ENCODE measurements at places on chromosomes 1 and 21. TPM values are rescaled to one million over a fixed set of nuclear protein-coding genes. Genes with fewer than 3 reads are reported as not detected.

DNA sequence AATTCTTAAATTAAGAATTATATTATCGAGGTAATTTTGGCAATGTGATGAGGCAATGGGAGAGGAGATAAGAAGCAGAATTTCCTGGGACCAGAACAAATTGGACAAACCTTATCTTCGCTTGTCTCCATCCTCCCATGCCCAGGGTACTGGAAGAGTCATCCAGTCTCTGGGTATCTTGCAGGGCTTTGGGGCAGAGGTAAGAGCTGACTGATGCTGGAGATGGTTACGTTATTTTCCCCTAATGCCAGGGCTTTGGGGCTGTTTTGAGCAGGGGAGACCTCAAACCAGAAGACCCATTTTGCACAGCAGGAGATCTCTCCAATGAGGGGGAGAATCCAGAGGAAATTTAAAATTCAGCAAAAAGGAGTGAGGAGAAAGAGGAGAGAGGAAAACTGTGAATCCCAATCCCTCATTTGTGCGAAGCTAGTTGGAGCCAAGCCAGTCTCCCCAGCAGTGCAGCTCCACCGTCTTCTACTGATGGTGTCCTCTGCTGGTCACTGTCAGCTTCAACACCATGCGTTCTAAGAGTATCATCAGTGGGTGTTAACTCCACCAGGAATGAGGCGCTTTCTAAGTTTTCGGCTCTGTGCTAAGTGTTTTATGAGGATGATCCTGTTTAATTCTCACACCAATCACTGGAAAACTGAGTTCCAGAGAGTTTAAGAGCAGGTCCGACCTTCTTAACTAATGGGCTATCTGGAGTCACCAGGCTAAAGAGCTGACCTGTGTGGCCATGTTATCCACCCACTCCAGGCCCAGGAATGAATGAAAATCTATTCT, 86.8 kb upstream of the CD34 start:
- no peaks in the 10 kb centered on the region for H3K4me1 ChIP-seq
- DNase-seq: peak; percentile 75
- H3K36me3 ChIP-seq: no peaks in the 10 kb centered on the region
- H3K27ac ChIP-seq: no peak overlapping the region
- peaks cover 14% of the 10 kb centered on the region for H3K27me3 ChIP-seq
- H3K4me3 ChIP-seq: no peak overlapping the region

DNA sequence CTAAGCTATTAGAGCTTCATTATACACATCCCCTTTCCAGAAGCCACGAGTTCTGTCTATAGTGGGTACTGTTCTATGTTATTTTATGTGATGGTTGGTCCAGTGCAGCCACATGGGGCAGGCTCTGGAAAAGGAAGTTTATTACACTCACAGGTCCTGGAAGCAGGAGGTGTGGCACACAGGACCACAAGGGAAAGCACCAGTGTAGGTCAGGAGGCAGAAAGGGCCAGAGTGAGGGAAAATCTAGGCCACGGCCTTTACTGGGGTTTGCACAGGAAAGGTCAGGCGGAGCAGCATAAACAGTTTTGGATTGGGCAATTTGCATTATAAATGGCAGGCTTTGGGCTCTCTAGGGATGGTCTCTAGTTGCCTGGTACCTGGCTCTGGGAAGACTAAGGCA, 21.8 kb upstream of the CNIH3 start:
- no peaks in the 10 kb centered on the region for H3K27me3 ChIP-seq
- H3K4me3 ChIP-seq: no peak overlapping the region
- no peak overlapping the region for H3K27ac ChIP-seq
- H3K4me1 ChIP-seq: no peaks in the 10 kb centered on the region
- DNase-seq: no peak

DNA sequence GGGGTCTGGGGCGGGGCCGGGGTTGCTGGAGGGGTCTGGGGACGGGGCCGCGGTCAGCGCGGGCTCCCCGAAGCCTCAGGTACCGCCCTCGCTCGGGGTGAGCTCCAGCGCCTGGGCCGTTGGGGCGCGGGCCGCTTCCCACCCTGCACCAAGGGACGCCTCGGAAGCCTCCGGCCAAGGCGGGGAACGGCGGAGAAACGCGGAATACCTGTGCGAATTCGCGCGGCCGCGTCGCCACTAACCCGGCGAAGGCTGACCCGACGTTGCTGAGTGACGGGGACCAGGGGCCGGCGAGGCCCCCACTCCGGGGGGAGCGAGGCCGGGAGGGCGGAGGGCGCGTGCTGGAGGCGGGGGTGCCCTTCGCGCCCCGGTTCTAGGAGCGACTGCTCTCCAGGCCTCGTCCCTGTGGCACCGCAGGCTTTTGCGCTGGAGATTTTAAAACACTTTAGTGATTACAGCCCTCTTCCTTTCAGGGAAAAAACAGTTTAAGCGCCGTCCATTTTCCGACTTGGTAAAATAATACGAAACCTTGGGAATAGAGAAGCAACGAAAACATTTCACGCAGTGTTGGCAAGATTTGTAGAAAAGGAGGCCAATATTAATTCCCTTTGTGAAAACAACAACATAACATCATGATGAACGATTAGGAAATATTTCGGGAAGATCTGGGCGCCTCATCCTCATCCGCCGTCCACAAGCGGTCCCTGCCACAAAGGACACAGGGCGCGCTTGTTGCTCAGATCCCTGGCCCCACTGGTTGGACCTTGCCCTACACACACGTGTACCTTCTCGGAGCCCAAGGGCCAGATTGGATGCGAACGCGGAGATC, 971 bp upstream of the GNG4 start:
- H3K27ac ChIP-seq: no peak overlapping the region
- no peaks in the 10 kb centered on the region for H3K36me3 ChIP-seq
- no peak for DNase-seq
- peaks cover 11% of the 10 kb centered on the region for H3K4me1 ChIP-seq

GRCh38 chr1:235838021-235838420, 28.7 kb downstream of the LYST start:
- no peaks in the 10 kb centered on the region for H3K36me3 ChIP-seq
- no peak overlapping the region for H3K4me3 ChIP-seq
- H3K27ac ChIP-seq: no peak overlapping the region
- no peaks in the 10 kb centered on the region for H3K4me1 ChIP-seq
- DNase-seq: no peak
- H3K27me3 ChIP-seq: no peaks in the 10 kb centered on the region

DNA sequence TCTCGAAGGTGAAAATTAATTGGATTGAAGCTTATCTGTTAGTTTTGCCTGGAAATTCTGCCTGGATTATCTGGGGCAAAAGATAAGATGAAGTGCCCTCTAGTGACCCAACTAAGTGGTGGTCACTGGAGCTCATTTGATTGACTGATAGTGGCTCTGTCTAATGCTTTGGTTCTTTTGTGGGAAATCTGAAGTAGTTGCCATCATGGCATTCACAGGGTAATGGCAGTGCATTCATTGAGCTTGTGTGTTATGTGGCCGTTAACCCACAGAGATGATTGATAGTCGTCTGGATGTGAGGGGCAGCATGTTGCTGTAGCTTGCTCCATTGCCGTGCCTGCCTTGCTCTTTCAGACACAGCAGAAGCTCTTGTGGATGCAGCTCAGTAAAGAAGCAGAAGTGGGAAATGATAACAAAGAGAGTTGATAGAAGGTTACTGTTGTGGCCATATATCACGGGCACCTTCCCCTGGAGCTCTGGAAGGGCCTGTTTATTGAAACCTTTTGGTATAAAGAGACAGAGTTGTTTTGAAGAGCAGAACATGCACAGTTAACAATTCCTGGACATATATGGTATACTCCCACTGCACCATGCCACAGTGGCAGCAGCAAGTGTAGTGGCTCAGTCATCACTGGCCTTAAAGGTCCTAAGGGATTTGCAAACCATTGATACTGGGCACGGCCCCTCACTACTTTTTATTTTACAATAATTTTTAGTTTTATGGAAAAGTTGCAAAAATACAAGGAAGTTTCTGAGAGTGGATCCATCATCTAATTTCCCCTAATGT, 42.0 kb downstream of the CXADR start:
- DNase-seq: peak; percentile 25
- H3K4me1 ChIP-seq: no peaks in the 10 kb centered on the region
- no peak overlapping the region for H3K27ac ChIP-seq
- no peaks in the 10 kb centered on the region for H3K36me3 ChIP-seq

DNA sequence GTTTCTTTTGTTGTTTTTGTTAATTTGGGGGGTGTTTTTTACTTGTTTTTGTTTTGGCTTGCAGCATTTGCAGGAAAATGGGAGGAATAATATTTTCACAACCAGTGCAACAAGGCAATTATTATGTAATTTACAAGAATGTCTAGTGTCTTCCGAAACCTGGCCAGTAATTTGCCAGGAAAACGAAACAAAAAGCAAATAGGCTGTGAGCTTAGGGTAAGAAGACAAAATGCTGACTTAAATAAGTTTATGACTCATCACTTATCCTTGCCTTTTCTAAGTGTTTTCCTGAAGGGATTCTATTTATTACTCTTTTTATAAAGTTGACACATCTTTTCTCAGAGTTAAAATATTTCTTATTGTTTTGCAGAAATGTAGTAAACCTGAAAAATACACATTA, 49.8 kb downstream of the KCNT2 start:
- DNase-seq: peak; percentile 71
- H3K36me3 ChIP-seq: no peaks in the 10 kb centered on the region
- no peak overlapping the region for H3K4me3 ChIP-seq
- H3K27ac ChIP-seq: peak overlapping the region; percentile 29

DNA sequence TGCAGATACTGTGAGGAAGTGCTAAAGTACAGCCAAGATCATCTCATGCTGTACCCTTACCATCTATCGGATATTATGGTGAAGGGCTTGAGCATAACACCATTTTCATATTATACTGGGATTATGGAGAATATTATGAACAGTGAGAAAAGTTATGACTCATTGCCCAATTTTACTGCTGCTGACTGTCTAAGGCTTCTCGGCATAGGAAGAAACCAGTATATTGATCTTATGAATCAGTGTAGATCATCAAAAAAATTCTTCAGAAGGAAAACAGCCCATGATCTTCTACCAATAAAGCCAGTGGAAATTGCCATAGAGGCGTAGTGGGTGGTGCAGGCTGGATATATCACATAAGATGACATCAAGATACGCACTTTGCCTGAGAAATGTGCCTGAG, 47.7 kb downstream of the PPIAL4G start:
- H3K4me3 ChIP-seq: no peak overlapping the region
- no peaks in the 10 kb centered on the region for H3K36me3 ChIP-seq
- no peak for DNase-seq
- peaks cover 4% of the 10 kb centered on the region for H3K27me3 ChIP-seq
- no peaks in the 10 kb centered on the region for H3K4me1 ChIP-seq

DNA sequence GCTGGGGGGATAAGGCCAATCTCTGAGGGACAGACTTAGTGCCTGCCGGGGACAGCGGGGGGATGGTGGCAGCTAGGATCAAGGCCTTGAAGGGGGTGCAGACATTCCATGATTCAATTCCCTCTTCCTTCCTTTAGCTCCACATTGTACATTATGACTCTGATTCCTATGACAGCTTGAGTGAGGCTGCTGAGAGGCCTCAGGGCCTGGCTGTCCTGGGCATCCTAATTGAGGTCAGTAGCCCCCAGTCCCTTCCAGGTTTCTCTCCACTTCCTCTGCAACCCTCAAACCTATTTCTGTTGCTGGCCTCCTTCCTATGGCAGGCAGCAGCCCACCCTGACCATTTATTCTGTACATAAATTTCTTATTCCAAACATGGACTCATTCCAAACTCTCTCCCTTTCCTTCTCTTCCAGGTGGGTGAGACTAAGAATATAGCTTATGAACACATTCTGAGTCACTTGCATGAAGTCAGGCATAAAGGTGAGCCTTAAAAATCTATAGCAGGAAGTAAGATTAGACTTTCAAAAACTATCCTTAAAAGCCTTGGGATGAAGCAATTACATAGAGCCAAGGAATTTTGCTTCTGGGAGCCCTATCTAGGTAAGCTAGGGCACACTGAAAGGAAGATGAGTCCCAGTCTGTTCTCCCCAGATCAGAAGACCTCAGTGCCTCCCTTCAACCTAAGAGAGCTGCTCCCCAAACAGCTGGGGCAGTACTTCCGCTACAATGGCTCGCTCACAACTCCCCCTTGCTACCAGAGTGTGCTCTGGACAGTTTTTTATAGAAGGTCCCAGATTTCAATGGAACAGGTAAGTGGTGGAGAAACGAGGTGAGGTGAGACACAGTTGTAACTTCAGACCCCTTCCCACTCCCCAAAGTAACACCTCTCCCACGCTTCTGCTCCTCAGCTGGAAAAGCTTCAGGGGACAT, 5.1 kb downstream of the CA14 start:
- H3K27ac ChIP-seq: no peak overlapping the region
- no peak for DNase-seq
- H3K36me3 ChIP-seq: peaks cover 19% of the 10 kb centered on the region
- H3K4me3 ChIP-seq: no peak overlapping the region
- H3K27me3 ChIP-seq: peaks cover 21% of the 10 kb centered on the region

GRCh38 chr1:8016210-8016894, 9.8 kb downstream of the ERRFI1 start:
- no peak for DNase-seq
- no peaks in the 10 kb centered on the region for H3K27me3 ChIP-seq
- peaks cover 64% of the 10 kb centered on the region for H3K4me1 ChIP-seq
- peaks cover 15% of the 10 kb centered on the region for H3K36me3 ChIP-seq
- no peak overlapping the region for H3K27ac ChIP-seq

GRCh38 chr1:220878191-220879075, 810 bp upstream of the HLX start:
- H3K4me3 ChIP-seq: peak overlapping the region; percentile 82

- H3K27me3 ChIP-seq: no peaks in the 10 kb centered on the region
- DNase-seq: no peak
- no peaks in the 10 kb centered on the region for H3K4me1 ChIP-seq
- H3K36me3 ChIP-seq: peaks cover 15% of the 10 kb centered on the region
Measured at GRCh38 chr1:224133741-224134299, 19.9 kb downstream of the FBXO28 start.

DNA sequence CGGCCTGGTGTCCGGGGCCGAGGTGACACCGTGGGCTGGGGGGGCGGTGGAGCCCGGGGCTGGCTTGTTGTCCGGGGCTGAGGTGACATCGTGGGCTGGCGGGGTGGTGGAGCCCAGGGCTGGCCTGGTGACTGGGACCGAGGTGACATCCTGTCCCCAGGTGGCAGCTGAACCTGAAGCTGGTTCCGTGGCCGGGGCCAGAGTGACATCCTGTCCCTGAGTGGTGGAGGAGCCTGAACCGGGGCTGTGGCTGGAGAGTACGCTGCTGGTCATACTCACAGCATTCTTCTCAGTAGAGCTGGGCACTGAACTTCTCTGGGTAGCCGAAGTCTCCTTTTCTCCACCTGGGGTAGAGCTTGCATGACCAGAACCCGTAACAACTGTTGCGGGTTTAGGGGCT, 15.8 kb downstream of the THBS3 start:
- no peak overlapping the region for H3K27ac ChIP-seq
- H3K4me1 ChIP-seq: peaks cover 13% of the 10 kb centered on the region
- H3K36me3 ChIP-seq: no peaks in the 10 kb centered on the region
- no peak overlapping the region for H3K4me3 ChIP-seq

GRCh38 chr1:29281571-29281970, 45.2 kb downstream of the PTPRU start:
- DNase-seq: no peak
- no peak overlapping the region for H3K4me3 ChIP-seq
- H3K27me3 ChIP-seq: no peaks in the 10 kb centered on the region
- no peaks in the 10 kb centered on the region for H3K4me1 ChIP-seq
- no peak overlapping the region for H3K27ac ChIP-seq

- H3K27ac ChIP-seq: no peak overlapping the region
- H3K27me3 ChIP-seq: no peaks in the 10 kb centered on the region
- H3K36me3 ChIP-seq: no peaks in the 10 kb centered on the region
- no peak overlapping the region for H3K4me3 ChIP-seq
- DNase-seq: no peak
Measured at GRCh38 chr21:27825035-27825434, 858.1 kb upstream of the ADAMTS5 start.

The TCP10L gene
- total RNA-seq: not detected

The TFF2 gene
- total RNA-seq: not detected

The PPIAL4G gene
- not detected for total RNA-seq

The INTS7 gene
- total RNA-seq: 18.1 TPM

The SH2D2A gene
- 1.8 TPM for total RNA-seq

The CRYAA gene
- total RNA-seq: not detected
